Myocyte (in vitro differentiated cells): ENCODE measurements at places on chromosomes 1 and 21.

DNA sequence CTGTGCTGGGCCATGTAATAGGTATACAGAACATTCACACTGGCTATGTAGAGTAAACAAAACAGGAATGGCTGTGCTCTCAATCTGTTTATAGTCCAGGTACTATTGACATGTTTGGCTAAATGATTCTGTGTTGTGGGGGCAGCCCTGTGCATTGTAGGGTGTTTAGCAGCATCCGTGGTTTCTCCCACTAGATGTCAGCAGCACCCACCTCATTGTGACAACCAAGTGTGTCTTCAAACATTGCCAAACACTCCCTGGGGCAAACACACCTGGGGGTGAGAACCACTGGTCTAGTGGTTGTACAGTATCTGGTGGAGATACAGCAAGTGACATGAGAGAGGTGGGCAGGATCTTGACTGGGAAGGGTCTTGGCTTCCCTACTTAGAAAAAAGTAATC, 80.4 kb upstream of the SPATA6 start:
- DNase-seq: no peak

DNA sequence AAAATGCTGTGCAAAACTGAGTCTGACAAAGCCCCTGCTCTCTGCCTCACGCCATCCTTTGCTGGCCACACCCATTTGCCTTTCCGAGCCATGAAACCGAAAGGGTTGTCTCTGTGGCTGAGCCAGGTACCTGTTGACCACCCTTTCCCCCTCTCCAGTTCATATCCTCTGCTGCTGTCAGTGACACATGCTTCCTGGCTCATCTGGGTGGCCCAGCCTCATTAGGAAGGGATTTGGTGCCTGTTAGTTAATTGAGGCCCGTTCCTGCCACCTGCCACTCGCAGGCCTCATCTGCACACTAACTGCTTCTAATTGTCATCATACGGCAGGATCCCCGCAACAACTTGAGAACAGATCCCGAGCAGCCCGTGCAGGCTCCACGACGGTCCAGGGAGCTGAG, 79.2 kb downstream of the OLIG1 start:
- no peak for DNase-seq

DNA sequence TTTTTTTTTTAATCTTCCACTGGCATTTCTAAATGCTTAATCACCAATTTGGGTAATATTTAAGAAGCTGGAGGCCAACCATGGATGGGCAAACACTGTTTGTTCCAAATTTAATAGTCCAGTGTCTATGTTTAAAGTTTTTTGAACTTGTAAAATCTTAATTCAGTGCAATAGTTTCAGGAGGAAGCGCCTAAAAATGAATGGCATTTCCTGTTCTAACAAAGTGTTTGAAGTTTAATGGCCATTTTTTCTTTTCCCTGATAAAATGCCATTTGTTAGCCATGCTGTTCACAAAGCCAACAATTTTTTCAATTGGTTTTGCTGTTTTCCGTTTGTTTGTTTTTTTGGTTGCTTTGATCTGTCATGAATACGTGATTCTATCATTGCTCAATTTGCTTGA, 552.1 kb downstream of the LMO4 start:
- DNase-seq: no peak

GRCh38 chr1:13487143-13487868, 26.5 kb downstream of the LRRC38 start:
- DNase-seq: no peak

DNA sequence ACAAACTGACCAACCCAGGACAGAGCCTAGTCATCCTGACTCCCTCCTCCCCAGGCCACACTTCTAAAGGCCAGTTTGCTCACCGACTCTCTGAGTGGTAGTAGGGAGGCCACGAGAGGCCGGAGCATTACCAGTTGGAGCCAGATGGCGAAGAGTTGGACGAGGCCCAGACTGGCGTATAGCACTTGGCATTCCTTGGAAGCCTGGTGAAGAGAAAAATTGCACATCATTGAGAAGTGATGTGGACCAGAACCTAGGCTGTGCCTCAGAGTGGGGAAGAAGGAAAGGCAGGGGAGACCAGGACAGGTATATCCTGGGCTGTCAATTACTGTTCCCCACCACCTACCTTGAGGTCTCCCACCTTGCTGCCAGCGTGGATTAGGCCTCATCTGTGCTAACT, 12.2 kb downstream of the PABPC4 start:
- no peak for DNase-seq
